ENCODE measurements at places on chromosomes 16 and 17. TPM values are rescaled to one million over a fixed set of nuclear protein-coding genes. Genes with fewer than 3 reads are reported as not detected.

DNA sequence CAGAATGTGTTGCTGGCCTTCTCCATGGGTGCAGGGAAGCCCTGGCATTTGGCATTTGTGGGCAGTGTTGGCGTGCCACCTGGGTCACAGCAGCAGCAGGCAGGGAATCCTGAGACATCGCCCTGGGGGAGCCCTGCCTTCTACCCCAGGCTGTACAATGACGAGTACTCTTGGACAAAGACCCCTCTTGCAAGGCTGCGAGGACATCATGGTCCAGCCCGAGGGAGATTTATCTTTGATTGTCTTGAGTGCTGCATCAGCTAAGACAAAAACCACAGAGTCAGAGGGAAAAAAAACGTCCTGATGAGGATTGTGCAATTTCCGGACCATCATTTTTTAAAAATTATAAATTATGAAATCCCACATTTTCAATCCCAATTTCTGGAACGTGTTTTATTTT, 3.7 kb downstream of the CRISPLD2 start:
- peaks cover 43% of the 10 kb centered on the region for H3K27me3 ChIP-seq
- H3K27ac ChIP-seq, result no peak overlapping the region
- H3K4me3 ChIP-seq, result no peak overlapping the region

DNA sequence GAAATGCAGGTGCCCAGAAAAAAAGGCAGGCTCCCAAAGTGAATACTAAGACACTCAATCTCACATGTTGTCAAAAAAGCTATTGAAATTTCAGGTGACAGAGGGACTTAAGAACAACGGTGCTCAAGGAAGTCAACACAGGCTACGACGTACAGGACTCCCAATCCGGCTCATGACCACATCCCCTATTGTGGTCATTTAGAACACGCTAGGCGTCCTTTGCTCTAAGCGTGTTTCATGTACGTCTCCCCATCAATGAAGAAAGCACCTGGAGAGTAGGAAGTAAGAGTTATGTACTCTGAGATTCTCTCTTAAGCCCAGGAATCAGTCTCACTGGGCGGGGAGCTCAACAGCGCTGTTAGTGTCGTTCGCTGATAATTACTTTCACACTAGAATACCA, 94.1 kb downstream of the MRM3 start:
- H3K4me3 ChIP-seq, result no peak overlapping the region
- no peaks in the 10 kb centered on the region for H3K27me3 ChIP-seq
- H3K4me1 ChIP-seq, result peaks cover 14% of the 10 kb centered on the region
- H3K36me3 ChIP-seq, result no peaks in the 10 kb centered on the region

DNA sequence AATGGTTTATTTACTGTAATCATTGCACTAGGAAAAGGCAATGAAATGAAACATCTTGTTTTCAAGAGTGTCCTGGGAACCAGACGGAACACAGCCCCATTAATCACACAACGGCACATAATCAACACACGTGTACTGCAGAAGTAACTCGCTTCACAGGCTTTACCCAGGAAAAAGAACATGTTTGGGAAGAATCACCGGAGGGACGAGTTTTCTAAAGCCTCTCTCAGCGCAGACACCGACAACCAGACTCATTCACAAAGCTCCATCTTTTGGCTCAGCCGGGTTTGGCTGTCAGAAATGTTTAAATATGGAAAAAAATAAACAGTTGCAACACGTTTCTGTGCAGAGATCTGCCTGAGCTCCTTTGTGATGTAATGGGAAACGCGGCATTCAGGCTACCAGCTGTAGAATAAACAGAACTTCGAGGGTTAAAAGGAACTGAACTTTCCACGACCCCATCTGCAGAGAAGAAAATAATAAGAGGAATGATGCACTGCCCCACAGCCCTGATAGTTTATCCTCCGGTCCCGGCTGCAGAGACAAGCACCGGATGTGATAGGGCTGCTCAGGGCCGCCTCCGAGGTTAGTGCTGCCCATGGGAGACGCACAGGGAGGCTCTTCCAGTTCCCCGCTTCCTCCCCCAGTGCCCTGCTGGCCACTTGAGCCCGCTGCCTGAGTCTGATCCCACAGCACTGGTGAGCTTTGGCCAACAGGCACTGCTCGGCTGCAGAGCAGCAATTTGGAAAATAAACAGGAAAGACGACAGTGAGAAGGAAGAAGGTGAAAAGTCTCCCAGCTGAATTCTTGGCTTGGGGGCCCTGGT, 119.8 kb downstream of the HIC1 start:
- peaks cover 43% of the 10 kb centered on the region for H3K36me3 ChIP-seq
- peaks cover 24% of the 10 kb centered on the region for H3K4me1 ChIP-seq
- H3K27me3 ChIP-seq, result no peaks in the 10 kb centered on the region
- no peak for DNase-seq
- no peak overlapping the region for H3K4me3 ChIP-seq

DNA sequence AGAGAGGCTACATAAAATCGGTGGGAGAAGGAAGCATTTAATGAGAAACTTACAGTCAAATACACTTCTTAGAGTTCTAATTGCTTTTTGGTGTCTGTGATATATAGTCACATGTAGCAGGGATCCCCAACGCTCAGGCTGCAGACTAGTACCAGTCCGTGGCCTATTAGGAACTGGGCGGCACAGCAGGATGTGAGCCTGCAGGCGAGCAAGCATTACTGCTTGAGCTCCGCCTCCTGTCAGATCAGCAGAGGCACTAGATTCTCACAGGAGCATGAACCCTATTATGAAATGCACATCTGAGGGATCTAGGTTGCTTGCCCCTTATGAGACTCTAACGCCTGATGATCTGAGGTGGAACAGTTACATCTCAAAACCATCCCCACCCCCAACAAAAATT, 158.5 kb downstream of the TANC2 start:
- no peak for DNase-seq
- H3K4me1 ChIP-seq, result no peaks in the 10 kb centered on the region
- no peak overlapping the region for H3K4me3 ChIP-seq
- H3K36me3 ChIP-seq, result no peaks in the 10 kb centered on the region
- H3K27me3 ChIP-seq, result peaks cover 1% of the 10 kb centered on the region

GRCh38 chr17:6573982-6574686, 17.8 kb upstream of the PITPNM3 start:
- peaks cover 24% of the 10 kb centered on the region for H3K4me1 ChIP-seq
- no peak overlapping the region for H3K4me3 ChIP-seq
- peaks cover 10% of the 10 kb centered on the region for H3K36me3 ChIP-seq
- H3K27me3 ChIP-seq, result no peaks in the 10 kb centered on the region
- H3K27ac ChIP-seq, result no peak overlapping the region

- no peak overlapping the region for H3K4me3 ChIP-seq
- H3K36me3 ChIP-seq, result peaks cover 83% of the 10 kb centered on the region
- H3K4me1 ChIP-seq, result peaks cover 35% of the 10 kb centered on the region
- no peak for DNase-seq
- H3K27ac ChIP-seq, result no peak overlapping the region
- H3K27me3 ChIP-seq, result no peaks in the 10 kb centered on the region
Measured at GRCh38 chr17:64074704-64075426, 54.4 kb upstream of the ICAM2 start.

- H3K27ac ChIP-seq, result no peak overlapping the region
- no peak for DNase-seq
- H3K4me1 ChIP-seq, result no peaks in the 10 kb centered on the region
- H3K36me3 ChIP-seq, result peaks cover 2% of the 10 kb centered on the region
- no peak overlapping the region for H3K4me3 ChIP-seq
Measured at GRCh38 chr16:3328643-3329042, 23.3 kb downstream of the ZNF75A start.

DNA sequence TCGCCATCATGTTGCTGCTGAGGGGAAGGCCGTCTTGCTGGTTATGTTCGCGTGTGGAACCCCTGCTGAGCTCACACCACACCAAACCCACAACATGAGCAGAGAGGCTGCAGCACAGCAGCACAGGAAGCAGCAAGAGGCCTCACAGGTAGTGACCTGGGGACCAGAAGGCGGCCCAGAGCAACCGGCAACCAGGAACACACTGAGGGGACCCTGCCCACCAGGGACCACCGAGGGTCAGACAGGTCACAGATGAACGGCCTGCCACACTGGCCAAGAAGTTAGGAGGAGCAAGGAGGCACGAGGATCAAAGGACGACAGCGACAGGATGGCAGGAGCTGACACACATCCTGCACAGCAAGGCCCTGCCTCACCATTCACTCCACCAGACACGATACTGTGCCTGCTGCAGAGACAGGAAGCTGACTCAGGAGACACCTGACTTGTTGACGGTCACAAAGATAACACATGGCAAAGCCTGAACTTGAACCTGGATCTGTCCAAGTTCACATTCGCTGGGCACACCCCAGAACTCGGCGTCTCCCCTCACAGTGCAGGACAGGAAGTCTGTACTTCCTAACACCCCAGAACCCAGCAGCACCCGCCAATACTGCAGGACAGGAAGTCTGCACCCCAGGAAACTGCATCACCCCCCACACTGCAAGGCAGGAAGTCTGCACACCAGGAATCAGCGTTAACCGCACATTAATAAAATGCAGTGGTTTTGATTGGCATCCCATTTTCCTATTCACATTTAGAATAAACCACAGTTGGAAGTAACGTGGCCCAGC, 98.5 kb downstream of the ZNF778 start:
- H3K4me1 ChIP-seq, result peaks cover 71% of the 10 kb centered on the region
- peaks cover 25% of the 10 kb centered on the region for H3K36me3 ChIP-seq
- peak overlapping the region; percentile 84 for H3K4me3 ChIP-seq
- peak overlapping the region; percentile 96 for H3K27ac ChIP-seq
- H3K27me3 ChIP-seq, result no peaks in the 10 kb centered on the region

DNA sequence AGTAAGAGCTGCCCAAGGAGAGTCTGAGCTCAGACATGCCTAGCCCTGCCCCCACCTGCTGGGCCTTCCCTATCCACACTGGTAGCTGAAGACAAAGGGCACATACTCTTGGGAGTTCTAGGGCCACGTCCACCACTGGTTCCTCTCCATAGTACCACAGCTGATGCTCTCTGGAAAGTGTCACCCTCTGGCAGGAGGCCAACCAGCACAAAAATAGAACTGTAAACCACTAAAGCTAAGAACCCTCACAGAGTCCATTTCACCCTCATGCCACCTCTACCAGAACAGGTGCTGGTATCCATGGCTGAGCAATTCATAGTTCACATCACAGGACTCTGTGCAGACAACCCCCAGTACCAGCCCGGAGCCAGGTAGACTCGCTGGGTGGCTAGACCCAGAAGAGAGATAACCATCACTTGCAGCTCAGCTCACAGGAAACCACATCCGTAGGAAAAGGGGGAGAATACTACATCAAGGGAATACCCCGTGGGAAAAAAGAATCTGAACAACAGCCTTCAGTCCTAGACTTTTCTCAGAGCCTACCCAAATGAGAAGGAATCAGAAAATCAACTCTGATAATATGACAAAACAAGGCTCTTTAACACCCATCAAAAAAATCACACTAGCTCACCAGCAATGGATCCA, 115.3 kb downstream of the CEP112 start:
- no peaks in the 10 kb centered on the region for H3K27me3 ChIP-seq
- no peak for DNase-seq
- H3K4me1 ChIP-seq, result peaks cover 9% of the 10 kb centered on the region
- no peak overlapping the region for H3K4me3 ChIP-seq

DNA sequence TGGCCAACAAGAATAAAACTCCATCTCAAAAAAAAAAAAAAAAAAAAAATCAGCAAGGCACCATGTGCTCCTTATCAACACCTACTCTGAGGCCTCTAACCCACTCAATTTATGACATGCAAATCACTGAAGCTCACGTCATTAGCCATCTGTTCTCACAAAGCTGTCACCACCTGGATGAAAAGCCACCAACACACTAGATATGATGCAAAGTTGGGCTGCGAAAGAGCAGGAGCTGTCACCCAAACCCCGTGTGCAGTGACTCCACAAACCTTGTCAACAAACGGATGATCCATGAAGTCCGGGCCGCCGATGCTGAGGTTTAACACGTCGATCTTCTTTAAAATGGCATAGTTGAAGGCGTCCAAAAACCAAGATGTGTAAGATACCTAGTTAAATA, 25.3 kb downstream of the MBTPS1 start:
- peaks cover 69% of the 10 kb centered on the region for H3K36me3 ChIP-seq
- no peak overlapping the region for H3K27ac ChIP-seq
- H3K4me1 ChIP-seq, result peaks cover 21% of the 10 kb centered on the region
- no peak for DNase-seq
- no peaks in the 10 kb centered on the region for H3K27me3 ChIP-seq

DNA sequence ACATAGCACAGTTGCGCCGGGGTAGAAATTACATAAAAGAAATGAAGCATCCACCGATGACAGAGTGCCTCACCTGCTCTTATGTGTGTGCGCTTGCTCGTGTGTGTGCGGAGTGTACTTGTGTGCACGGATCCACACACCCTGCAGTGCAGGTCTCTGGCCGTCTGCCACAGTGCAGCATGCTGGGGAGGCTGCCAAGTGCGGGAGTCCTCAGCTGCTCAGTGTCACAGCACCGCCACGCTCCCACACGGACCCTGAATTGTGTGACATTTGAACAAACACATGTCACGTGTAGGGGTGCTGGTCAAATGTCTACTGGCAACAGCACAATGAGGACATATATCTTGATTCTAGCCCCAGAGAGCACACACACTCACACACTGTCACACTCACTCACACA, 243.0 kb upstream of the MYOCD start:
- no peak overlapping the region for H3K27ac ChIP-seq

DNA sequence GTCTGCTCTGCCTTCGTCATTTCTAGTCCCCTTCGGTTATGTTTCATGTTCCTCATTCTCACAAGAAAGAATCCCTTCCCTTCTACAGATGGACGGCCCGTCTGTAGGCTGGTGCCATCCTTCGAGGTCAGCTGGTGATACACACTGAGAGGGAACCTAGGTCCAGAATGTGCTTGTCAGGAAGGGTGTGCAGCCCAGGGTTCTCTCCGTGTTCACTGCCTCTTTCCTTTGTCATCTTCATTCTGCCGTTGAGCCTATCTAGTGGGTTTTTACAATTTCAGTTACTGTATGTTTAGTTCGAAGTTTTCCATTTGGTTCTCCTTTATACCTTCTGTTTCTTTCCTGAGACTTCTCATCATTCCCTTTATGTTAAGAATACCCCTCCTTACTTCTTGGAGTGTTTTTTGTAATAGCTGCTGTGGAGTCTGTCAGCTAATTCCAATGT, 18.9 kb downstream of the KIAA0513 start:
- H3K4me1 ChIP-seq, result peaks cover 9% of the 10 kb centered on the region
- H3K27ac ChIP-seq, result no peak overlapping the region
- no peaks in the 10 kb centered on the region for H3K27me3 ChIP-seq
- no peak overlapping the region for H3K4me3 ChIP-seq

GRCh38 chr17:51540151-51540550, 279.8 kb downstream of the UTP18 start:
- no peaks in the 10 kb centered on the region for H3K27me3 ChIP-seq
- DNase-seq, result peak; percentile 62
- H3K4me3 ChIP-seq, result no peak overlapping the region
- no peak overlapping the region for H3K27ac ChIP-seq

CDC6 gene
- total RNA-seq, result 142 TPM

AGRP gene
- total RNA-seq, result not detected

CEP112 gene
- 2.0 TPM for total RNA-seq

FBXW10B gene
- total RNA-seq, result 0.35 TPM

CD300LF gene
- total RNA-seq, result not detected

LGALS9B gene
- total RNA-seq, result not detected

SCGB1C2 gene
- total RNA-seq, result not detected

CACNG1 gene
- total RNA-seq, result not detected

CDRT15L2 gene
- not detected for total RNA-seq

SYT17 gene
- 1.9 TPM for total RNA-seq

IGF2BP1 gene
- total RNA-seq, result 0.09 TPM

LRRC75A gene
- total RNA-seq, result 1.3 TPM

FZD2 gene
- total RNA-seq, result not detected

MYOCD gene
- not detected for total RNA-seq
